Activated T-cell treated with anti-CD3 and anti-CD28 coated beads, Interleukin-2, amount 50 U/mL, for 48 hours (primary cell): ENCODE measurements at places on chromosomes 16 and 17.

DNA sequence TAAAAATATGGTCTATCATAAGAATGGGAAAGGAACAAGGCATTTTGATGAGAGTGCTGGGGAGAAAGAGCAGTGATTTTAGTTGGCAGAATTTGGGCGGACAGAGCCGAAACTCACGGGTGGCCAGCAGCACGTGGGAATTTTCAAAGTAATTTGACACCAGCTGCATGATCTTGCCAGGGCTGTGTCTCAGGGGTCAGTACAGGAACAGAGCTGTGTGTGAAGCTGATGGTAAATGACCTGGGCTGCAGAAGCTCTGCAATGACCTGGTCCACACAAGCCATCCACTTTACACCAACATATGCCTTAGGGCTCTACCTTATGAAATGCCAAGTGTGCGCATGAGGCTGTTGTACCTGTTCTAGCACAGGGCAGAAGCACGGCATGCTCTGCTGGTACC, 112.0 kb downstream of the ZFHX3 start:
- DNase-seq, result no peak

GRCh38 chr16:55240888-55241287, 83.1 kb upstream of the IRX6 start:
- DNase-seq, result no peak

DNA sequence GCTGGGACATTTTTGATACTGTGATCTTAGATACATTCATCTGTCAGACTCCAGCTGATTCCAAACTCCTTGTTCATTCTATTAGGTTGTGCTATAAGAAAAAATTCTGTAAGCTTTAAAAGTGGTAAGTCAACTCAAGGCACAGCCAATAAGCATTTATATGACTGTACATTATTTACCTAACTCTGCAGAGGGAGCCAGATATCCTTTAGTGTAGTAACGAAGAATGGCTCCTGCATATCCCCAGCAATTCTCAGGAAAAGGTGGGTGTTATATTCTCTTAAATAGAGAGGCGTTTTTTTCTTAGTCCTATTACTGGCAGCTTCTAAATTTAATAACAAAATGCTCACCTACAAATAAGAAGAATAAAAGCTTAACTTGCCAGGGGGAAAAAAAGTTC, 374.3 kb upstream of the GOT2 start:
- DNase-seq, result no peak

- no peak for DNase-seq
Measured at GRCh38 chr17:21678393-21679081, 13.8 kb upstream of the KCNJ18 start.

- no peak for DNase-seq
Measured at GRCh38 chr17:34154961-34155730, 99.9 kb upstream of the CCL2 start.

GRCh38 chr16:4982056-4982867, 24.1 kb downstream of the SEC14L5 start:
- no peak for DNase-seq

DNA sequence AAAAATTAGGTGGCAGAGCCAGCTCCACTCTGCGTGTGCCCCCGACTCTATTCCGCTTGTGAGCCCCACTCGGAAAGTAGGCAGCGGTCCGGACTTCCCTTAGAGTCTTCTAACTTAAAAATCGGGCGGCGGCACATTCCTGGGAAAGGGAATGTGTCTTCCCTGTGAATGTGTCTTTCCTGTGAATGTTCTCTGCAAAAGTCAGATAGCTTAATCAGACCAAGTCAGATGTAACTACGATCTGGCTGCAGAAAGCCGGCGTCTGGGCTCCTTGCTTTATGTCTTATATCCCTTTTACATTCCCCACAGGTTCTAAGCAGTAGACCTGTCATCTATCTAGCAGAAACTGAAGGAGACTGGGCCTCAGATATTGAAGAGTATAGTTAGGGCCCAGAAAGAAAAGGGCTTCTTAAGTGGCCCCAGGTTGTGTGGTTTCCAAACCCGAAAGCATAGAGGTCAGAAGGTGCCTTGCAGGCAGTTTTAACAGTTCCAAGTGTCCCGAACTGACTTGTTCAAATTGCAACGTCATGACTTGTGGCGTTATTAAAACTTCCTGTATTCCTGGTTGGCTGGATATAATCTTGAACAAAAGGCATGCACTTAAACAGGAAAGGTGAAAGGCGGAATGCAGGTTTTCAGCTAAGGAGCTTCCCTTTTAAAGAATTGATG, 601 bp downstream of the PHKB start:
- DNase-seq, result peak; percentile 26

- no peak for DNase-seq
Measured at GRCh38 chr16:89547291-89547690, 13.2 kb upstream of the RPL13 start.

DNA sequence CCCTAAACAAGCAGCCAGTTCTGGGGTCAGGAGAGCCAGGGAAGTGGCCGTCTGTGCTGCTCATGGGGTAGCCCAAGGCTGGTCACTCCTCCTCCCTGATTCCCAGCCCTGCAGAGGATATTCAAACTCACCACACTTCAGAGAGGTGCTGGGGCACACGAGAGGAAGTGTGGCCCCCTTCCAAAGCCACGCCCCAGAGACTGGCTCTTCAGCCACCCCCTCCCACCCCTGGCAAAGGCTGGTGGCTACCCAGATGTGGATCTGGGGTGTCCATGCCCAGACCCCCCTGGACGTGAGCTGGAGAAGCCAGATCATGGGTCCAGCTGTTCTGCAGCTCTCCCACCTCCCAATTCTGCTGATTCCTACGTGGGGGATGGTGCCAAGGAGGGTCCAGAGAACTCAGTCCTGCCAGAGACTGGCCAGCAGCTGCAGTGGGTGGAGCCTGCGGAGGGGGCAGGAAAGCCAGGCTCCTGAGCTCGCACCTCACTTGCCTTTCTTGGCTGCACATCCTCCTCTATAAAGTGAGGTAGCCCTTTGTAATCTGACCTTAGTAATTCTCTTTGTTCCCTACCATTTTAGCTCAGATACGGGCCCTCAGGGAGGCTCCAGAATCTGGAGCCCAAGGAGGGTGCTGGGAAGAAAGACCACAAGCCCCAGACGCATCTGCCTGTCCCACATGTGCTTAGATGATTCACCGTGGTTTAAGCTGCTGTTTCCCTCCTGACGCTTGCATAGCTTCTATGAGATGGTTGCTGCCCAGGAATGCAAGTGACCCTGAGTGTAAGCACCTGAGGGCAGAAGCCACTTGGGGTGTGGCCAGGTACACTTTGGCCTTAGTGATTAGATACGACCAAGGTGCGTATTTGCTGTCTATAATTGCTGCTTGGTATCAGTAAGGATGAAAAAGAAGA, 15.3 kb downstream of the SDK2 start:
- DNase-seq, result no peak

- DNase-seq, result no peak
Measured at GRCh38 chr17:37107406-37108083, 158.8 kb downstream of the AATF start.

DNA sequence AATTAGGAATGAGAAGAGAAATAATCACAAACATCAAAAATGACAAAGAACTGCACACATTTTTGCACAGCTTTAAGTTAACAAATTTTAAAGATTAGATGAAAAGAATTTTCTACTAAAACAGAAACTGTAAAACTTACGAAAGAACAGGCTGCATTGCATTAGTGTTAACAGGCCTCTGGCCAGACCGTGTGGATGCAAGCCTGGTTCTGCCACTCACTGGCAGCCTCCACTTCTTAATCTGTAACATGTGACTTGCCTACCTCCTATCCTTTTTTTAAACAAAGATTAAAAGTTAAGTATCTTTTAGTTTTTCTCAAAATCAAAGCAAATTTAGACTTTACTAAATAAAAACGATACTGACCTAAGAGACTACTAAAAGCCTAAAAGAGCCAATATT, 37.5 kb downstream of the CREBBP start:
- DNase-seq, result no peak

- no peak for DNase-seq
Measured at GRCh38 chr17:38653230-38653629, 21.5 kb downstream of the EPOP start.

DNA sequence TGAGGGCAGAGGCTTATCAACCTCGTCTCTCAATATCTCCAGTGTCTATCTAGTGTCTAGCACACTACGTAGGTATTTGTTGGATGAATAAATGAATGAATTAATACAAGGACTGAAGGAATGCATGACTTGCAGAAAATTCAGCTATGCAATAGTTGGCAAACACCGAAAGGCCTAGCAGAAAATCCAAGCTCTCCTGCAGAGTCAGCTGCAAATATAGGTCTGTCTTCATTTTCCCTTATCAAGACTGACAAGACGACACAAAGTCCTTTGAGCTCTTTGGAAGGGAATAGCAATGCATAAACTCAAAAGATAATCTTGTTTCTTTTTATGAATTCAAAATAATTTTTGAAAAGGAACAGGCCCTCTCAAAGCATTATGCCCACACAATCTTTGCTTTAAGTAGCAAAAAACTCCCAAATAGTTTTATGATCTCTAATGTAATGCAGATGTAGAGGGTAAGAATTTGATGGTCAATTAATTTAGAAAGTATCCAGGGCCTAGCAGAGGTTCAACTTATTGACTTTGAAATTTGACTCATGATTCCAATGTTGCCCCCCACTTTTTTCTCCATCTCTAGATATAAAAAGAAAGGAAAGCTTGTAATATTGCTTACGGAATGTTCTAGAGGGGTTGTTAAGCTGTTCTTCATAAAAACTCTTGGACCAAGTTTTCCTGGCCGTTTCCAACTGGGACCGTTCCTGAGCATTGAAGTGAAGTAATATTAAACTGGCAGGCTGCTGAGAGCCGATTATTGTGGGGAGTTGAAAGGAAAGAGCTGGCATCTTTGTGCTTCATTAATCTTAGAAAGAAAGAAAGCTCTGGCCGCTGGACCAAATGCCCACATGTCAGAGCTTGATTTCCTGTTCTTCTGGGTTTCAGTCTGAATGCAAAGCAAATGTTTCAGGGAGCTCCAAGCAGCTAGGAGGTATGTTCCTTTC, 227.3 kb downstream of the HS3ST3A1 start:
- no peak for DNase-seq

DNA sequence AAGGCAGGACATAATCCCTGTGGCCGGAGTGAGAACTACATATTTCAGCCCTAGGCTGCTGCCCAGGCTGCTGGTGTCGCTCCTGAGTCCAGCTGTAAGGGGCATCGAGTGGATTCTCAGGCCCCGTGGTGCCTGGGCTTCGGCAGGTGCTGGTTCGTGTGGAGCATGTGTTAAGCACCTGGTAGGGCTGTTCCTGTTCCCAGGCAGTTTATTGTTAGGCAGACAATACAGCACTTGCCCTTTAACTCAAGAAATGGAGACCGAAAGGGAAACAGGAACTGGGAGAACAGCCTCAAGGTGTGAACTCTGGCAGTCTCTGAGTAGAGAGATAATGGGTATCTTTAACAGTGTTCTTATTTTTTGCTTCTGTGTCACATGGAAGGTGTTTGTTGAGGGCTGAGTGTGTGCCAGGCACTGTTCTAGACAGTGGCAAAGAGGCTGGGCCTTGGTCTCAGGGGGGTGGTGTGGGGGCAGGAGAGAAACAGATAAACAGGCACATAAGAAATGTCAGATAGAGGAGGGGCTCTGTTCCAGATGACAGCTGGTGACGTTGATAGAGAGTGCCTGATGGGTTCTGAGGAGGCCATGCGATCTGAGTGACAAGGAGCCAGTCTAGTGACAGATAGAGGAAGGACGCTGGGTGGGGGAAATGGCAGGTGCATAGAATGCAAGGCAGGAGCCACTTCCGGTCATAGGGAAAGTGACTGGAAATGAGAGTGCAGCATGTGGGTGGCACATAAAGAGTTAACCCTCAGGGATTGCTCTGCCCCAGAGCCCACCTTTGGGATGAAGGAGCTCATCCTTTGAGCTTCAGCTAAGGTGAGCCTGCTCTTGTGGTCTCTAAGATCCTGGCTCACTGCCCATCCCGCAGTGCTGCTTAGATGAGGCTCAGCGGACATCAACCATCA, 33.8 kb downstream of the EPN2 start:
- no peak for DNase-seq

DNA sequence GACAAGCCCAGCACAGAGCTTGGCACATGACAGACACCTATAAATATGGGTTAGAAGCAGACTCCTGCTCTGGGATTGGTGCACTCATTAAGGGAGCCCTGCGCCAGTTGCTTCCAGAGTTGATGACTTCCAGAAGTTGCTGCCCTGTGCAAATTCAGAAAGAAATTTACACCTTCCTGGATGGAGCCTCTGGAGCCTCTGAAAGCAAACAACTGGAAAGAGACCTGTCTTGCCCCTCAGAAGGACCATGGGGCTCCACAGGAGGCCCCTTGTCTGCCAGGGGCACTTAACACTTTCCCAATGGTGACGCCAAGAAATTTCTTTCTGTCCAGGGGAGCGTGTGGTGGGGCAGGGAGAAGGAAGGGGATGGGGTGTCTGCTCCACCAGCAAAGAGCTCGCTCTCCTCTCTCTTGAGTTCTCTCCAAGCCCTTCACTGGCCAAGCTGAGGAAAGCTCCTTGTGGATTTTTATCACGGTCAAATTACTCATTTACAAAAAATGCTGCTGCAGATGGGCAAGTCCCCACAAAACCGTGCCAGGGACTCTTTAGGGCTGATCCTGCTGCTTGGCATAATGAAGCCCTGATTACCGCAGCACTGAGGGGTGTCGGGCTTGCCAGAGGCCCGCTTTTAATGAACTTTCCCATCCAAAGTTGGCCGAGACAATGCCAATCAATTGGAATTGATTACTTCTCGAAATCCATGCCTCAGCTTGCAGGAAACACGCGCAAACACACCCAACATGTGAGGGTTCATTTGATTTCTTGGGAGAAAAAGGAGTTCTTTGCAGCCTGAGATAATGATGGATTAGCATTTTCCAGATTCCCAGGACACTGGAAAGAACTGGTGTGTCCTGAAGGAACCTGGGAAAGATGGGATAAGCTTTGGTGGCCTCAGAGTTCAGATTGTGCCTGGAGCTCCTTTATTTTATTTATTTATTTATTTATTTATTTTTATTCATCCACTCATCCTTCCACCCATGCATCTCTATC, 583.6 kb upstream of the CDH5 start:
- DNase-seq, result no peak

- DNase-seq, result peak; percentile 80
Measured at GRCh38 chr16:74774223-74775139, at the start of gene FA2H. Gene FA2H, minus strand, starts transcription at chr16:74774820. Its CDS starts 65 bp downstream, at chr16:74774755.

DNA sequence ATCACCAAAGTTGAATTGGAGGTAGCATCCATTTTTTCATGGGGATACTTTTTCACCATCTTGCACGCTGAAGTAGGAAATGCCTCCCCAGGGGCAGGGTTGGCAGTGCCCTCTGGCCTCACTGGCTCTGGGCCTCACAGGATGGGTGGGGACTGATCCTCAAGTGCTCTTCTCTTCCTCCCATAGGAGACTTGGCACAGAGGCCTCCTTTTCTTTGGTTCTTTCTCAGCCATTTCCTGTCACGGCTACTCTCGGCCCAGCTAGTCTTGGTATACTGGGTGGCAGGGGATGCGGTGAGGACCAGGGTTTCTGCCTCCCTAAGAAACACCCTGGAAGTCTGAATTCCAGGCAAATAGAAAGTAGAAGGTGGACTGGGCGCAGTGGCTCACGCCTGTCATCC, 58.2 kb downstream of the PECAM1 start:
- DNase-seq, result no peak

DNA sequence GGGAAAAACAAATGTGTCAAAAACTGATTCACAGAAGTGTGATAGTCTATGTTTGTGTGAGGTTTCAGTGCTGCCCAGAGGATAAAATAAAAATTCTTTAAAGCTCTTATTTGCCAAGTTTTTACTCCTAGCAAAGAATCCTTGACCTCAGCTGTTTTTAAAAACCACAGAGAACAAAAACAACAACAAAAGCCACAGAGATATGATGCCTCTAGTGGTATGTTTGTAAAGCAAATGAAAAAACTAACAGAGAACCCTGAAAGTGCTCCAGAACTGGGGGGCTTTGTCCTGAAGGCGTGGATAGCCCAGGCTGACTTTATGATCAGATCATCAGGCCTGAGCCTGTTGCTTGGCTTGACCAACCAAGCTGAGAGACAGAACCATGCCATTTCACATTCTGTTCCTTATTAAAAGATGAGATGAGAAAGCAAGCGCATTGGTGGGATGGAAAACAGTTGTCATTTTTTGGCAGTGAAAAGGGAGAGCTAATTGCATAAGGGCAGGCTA, 411.0 kb downstream of the CPPED1 start:
- no peak for DNase-seq
